ENCODE measurements at places on chromosomes 5 and 9. TPM values are rescaled to one million over a fixed set of nuclear protein-coding genes. Genes with fewer than 3 reads are reported as not detected.

The CA9 gene
- not detected for total RNA-seq

The ZNF366 gene
- not detected for total RNA-seq

The SPEF2 gene
- 3.9 TPM for total RNA-seq

The EFNA5 gene
- total RNA-seq: 59.3 TPM

The RAD17 gene
- 25.7 TPM for total RNA-seq

DNA sequence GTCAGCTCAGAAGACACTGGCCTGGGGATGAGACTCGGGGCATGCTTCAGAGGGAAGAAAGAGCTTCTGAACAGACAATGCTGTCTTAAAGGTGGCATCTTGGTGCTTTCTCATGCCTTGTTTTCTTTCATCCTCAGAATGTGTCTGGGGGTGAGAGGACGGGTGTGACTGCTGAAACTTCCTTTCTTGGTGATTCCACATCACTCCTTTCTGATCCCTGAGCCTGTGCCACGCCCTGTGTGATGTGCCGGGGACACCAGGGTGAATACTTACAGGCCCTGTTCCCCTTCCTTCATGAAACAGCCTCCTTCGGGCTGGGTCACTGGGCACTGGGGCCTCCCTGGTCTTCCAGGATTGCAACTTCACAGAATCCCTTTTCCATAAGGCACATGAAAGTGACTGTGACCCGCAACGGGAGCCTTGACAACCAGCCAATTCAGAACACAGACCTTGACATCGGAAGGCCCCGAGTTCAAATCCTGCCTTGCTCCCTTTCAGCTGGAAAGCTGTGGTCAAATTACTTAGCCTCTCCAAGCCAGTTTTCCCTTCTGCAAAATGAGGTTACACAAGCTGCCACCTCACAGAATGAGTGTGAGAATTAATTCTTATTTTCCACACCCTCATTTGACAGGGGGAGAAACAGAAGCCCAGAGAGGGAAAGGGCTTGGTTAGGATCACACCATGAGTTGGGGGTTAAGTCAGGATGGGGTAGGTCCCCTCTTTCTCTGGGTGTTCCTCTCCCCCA is 44.1 kb upstream of the IL17B start:
- DNase-seq: no peak

DNA sequence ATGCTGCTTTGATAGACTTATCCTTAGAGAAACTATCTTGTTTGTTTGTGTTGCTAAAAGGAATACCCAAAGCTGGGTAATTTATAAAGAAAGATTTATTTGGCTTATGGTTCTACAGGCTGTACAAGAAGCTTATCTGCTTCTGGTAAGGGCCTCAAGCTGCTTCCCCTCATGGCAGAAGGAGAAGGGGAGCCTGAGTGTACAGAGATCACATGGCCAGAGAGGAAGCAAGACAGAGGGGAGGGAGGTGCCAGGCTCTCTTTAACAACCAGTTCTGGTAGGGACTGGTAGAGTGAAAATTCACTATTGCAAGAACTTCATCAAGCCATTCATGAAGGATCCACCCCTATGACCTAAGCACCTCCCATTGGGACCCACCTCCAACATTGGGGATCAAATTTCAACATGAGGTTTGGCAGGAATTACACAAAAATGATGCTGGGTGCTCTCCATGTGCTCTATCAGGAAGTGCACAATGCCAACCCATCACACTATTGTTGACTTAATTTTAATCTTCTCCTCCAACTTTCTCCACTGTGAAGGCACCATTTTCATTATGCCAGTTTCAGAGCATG is 115.1 kb upstream of the SHB start:
- peak; percentile 35 for DNase-seq

DNA sequence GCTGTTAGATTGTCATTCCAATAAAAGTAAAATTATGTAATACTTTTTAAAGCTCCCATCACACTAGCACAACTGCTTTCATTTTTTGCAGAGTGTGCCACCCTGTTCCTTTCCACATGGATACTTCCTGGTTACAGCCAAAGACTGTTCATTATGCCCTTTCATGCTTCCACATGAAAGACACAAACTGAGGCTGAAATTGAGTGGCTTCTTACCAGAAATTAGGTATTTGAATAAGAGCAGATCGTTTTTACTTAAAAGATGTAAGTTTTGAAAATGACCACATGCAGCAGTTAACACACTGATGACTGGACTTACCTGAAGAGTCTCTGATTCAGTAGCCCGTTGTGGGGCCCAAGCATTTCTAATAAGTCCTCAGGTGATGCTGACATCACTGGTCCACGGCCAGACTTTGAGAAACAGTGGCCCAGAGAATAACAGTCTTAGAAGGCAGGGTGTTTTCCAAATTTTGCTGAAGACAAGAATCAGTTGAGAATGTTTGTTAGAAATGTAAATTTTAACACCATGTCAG is 187.6 kb upstream of the DMRT1 start:
- no peak for DNase-seq

DNA sequence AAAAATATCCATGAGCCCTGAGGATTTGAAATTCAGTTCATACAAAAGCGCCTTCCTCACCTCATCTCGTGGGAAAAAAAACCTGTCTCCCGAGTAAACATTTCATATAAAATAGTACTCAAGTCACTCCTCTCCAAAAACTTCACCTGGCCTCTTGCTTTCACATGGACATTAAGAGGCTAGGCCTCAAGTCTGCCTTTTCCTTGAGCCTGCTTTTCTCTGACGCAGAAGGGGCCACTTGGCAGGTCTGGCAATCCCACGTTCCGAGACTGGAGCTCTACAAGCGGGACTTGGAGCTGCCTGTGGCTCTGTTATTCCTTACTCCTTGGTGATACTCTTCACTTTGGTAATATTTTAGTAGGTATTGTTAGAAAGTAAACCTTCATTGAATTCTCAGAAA is 26.9 kb upstream of the CKS2 start:
- no peak for DNase-seq
